Stimulated activated CD8-positive, alpha-beta memory T cell treated with anti-CD3 and anti-CD28 coated beads, Interleukin-7, amount 100 ng/mL, for 48 hours (primary cell): ENCODE measurements at places on chromosomes 11 and 22.

DNA sequence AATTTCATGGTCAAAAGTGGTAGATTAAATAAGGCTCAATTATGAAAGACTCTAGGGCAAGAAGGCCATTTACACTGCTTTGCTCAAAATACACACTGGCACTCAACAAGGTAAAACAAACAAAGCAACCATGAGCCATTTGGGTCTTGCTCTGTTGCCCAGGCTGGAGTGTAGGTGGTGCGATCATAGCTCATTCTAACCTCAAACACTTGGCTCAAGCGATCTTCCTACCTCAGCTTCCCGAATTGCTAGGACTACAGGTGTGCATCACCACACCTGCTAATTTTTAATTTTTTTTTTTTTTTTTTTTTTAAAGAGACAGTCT is 10.9 kb upstream of the AGBL2 start:
- DNase-seq: no peak

- no peak for DNase-seq
Measured at GRCh38 chr11:96188243-96189006, 154.6 kb downstream of the MAML2 start.

GRCh38 chr11:59174664-59175033 is 2.7 kb downstream of the DTX4 start:
- no peak for DNase-seq

GRCh38 chr11:122642472-122642922 is 13.0 kb upstream of the UBASH3B start:
- no peak for DNase-seq

GRCh38 chr11:888310-889212 is 22.0 kb downstream of the CHID1 start:
- DNase-seq: no peak

DNA sequence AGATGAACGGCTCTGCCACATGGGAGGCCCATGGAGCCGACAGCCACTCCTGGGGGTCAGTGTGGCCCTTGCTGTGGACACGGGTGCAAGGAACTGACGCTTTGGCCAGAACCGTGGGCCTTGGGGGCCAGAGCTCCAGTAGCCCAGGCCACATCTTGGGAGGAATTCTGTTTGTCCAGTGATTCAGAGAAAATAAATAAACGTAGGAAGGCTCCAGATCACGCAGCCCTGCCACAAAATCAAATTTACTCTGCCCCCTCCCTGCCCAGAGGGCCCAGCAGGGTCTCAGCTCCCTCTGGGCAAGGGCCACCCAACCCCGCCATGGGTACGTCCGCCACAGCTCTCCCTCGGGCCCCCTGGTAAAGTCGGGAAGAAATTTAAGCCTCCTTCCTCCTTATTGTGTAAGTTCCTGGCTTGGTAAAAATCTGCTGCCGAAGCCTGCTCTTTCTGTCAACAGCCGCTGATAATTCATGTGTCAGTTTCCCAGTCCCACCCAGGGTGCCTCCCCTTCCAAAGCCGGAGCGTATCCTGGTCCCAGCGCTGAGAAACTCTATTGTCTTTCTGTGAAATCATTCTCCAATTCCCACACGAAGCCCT is 6.9 kb upstream of the MUC5AC start:
- DNase-seq: no peak

GRCh38 chr11:83566950-83567349 is 280.8 kb upstream of the CCDC90B start:
- DNase-seq: no peak

- peak; percentile 49 for DNase-seq
Measured at GRCh38 chr11:33065445-33066178, 26.2 kb downstream of the TCP11L1 start.

DNA sequence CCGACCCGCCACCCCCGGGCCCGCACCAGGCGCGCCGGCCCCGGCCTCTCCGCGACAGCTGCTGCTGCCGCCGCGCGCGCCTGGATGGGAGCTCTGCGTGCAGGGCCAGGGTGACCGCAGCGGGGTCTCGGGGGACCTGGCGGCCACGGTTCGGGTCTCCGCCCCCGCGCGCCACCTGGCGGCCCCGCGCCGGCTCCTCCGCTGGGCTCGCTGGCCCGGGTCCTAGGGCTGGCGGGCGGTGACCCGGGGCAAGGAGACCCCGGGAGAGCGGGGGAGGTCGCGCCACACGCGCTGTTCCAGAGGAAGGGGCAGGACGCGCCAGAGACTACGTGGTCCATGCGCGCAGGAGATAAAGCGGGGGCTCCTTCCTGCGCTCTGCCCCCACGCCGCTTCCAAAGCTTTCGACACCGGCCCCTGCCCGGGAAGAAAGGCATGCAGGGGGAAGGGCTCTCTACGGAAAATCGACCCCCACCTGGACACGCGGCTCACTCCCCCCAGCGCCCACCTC is 562 bp downstream of the SHANK2 start:
- DNase-seq: no peak

DNA sequence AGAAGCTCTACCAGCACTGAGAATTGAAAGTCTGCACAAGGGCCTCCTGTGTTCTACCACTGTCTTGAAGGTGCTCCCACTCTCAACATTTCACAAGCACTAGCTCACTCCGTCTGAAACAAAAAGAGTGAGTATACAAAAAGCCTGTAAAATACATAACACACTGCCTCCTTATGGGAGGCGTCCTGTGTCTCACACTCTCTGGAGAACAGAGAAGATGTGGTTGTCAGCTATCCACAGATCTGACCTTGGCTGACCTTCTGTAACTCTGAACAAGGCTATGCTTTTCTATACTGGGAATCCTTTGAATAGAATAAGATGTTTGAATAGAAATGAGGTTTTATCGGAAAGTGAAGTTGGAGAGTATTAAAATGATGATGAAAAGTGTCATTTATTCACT is 171.3 kb upstream of the TMEM45B start:
- no peak for DNase-seq

DNA sequence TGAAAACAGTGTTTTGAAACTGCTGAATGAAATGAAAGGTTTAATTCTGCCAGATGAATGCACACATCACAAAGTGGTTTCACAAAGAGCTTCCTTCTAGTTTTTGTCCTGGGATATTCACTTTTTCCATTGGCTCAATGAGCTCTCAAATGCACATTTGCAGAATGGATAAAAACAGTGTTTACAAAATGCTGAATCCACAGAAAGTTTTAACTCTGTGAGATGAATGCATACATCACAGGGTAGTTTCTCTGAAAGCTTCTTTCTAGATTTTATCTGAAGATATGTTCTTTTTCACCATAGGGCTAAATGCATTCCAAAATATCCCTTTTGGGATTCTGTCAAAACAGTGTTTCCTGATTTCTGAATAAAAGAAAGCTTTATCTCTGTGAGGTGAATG is 237.6 kb downstream of the OR4A5 start:
- no peak for DNase-seq

DNA sequence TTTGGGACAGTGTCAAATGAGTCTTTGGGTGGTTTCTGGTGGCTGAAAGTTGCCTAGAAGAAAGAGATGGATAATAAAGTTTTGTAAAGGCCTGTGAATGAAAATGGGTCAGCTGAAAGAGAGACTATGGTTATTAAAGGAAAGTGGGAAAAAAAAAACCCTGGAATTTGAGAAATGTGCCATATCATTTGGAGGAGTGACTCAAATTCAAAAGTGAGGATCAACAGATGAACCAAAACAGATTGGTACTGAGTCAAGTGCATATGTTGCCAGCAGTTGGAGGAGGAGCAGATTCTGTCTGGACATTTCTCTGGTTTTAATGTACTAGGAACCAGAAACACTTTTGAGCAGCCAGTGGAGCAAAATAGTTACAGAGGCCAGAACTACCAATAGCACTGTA is 339.8 kb downstream of the KCNA4 start:
- DNase-seq: no peak

- DNase-seq: no peak
Measured at GRCh38 chr22:44389181-44389580, 76.4 kb upstream of the SHISAL1 start.

- DNase-seq: peak; percentile 53
Measured at GRCh38 chr22:35629406-35630216, 12.5 kb upstream of the MB start.

GRCh38 chr11:11334607-11335006 is 18.4 kb downstream of the CSNK2A3 start:
- DNase-seq: no peak

DNA sequence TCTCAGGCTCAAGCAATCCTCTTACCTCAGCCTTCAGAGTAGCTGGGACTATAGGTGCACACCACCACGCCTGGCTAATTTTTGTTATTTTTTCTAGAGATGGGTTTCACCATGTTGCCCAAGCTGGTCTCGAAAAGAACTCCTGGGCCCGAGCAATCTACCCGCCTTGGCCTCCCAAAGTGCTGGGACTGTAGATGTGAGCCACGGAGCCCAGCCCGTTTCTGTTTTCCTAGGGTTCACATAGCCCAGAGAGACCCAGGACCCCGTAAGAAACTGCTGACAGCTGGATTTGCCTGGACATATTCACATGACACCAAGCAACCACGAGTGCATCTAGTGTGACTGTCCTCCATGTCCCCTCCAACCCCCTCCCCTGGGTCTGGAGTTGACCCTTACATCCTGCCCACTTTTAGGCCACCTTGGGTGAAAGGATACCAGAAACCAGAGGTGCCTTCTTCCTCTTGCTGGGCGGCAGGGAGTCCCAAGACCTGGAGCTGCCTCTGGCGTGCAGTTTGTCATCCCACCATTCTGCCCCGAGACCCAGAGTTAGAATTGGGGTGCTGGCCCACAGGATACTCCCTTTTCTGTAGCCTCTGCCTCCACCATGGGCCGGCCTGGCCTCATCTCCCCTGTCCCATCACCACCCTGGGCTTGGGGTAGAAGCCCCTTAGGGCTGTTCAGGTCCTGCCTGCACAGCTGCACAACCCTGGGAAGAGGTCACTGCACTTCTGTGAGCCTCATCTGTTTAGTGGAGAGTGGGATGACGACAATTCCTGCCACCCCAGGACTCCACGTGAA is 3.7 kb upstream of the RIN1 start:
- DNase-seq: no peak

- no peak for DNase-seq
Measured at GRCh38 chr11:4054643-4055042, 40.0 kb upstream of the RRM1 start.

DNA sequence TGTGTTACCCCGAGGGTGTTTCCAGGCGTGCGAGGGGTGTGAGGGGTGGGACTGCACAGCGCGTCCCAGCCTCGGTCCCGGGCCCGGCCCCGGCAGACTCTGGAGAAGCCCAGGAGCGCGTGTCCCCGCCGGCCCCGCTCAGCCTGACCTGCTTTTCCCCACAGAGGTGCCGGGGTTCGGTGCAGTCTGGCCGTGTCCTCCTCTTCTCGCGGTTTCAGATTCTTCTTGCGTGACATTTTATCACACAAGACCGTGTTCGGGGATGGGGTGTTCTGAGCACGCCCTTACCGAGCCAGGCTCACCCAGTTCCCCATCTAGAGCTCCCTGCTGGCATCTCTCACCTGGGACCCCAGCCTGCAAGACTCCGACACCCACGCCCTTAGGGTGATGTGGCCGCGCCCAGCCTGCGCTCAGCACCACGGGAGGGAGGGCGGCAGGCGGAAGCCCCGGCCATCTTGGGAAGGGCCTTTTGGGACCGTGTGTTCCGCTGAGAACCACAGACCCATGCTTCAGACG is 775.6 kb downstream of the BRD1 start:
- DNase-seq: peak; percentile 1

- DNase-seq: no peak
Measured at GRCh38 chr11:118476676-118477075, 40.4 kb downstream of the KMT2A start.

GRCh38 chr11:32053151-32053888 is 37.6 kb upstream of the RCN1 start:
- DNase-seq: no peak

DNA sequence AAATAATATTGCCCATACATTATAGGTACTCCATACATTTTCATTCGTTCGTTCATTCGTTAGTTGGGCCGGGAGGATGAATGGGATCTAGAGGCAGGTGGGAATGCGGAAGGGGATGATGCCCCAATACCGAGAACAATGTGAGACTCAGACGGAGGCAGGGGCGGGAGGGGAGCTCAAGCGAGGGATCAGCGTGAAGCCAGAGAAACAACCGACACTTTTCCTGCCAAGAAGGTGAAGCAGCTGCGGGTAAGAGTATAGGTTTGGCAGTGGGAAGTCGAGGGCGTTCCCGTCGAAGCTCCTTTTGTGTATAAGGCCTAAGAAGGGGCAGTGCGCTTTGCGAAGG is 1.1 kb upstream of the ARHGEF17 start:
- DNase-seq: no peak

DNA sequence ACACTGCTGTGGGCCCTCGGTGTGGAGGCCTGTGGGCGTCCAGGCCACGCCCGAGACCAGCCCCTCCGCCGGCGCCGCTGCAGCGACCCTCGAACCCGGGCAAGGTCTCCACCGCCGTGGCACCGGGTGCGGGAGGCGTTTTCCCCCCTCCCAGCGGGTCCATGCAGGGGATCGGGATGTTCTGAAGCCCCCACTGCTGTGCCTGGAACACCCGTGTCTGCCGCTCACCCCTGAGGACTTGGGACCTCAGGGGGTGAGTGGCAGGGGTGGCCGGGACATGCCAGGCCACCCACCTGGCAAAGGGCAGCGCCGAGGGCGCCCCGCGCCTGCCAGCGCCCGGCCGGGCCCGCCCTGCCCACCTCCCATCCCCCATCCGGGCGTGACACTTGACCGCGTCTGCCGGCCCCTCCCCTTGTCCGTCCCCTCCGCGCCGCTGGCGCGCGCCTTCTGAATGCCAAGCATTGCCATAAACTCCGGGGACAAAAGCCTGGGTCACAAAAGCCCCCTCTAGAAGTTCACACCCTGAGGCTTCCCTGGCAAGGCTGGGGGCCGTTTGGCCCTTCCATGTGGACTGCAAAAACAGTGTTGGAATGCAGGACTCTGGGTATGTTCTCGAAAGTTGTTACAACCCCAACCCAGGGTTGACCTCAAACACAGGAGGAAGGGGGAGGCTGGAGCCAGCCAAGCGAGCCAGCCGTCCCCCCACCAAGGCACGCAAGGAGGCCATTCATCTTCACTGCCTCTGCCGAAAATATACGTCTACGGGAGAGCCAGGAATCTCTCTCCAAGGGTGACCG is 819 bp upstream of the KCNQ1OT1 start:
- no peak for DNase-seq

- DNase-seq: no peak
Measured at GRCh38 chr22:45636683-45637082, 35.0 kb upstream of the ATXN10 start.

GRCh38 chr11:132942611-132943356 is 589.5 kb downstream of the OPCML start:
- DNase-seq: no peak

GRCh38 chr11:64804346-64805210 is 1.6 kb upstream of the MAP4K2 start:
- no peak for DNase-seq

GRCh38 chr11:69515271-69516245 is 34.1 kb downstream of the LINC01488 start:
- no peak for DNase-seq

DNA sequence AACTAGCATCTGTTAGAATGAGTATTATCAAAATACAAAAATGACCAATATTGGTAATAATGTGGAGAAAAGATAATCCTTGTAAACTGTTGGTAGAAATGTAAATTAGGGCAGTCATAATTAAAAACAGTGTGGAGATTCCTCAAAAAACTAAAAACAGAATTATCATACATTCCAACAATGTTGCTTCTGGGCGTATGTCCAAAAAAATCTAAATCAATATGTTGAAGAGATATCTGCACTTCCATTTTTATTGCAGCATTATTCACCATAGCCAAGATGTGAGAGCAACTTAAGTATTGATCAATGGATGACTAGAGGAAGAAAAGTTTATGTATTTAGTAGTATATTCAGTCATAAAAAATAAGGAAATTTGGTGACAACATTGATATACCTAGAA is 59.8 kb upstream of the OR9G4 start:
- no peak for DNase-seq
